Right lung (tissue), 10 donors: ENCODE measurements at places on chromosomes 7 and 10.

DNA sequence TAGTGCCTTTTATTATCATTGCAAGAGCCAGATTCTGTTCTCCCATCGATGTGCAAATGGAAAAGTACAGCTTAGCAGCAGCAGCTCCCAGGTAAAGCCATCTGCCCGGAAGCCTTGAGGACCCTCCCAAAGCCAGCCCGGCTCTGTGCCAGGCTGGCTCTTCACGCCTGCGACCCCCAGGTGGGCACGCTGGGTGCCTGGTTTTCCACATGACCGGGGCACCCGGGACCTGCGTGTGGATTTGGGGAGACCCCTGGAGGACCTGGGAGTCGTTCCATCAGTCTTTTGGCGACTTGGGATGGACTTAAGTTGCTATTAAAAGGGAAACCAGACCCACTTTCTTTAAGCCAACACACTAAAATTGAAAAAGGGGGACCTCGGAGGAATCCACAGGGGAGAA lies 196.5 kb downstream of the ZNF438 start:
- no peak for DNase-seq

GRCh38 chr10:31399631-31400030 lies 80.6 kb downstream of the ZEB1 start:
- DNase-seq: no peak

DNA sequence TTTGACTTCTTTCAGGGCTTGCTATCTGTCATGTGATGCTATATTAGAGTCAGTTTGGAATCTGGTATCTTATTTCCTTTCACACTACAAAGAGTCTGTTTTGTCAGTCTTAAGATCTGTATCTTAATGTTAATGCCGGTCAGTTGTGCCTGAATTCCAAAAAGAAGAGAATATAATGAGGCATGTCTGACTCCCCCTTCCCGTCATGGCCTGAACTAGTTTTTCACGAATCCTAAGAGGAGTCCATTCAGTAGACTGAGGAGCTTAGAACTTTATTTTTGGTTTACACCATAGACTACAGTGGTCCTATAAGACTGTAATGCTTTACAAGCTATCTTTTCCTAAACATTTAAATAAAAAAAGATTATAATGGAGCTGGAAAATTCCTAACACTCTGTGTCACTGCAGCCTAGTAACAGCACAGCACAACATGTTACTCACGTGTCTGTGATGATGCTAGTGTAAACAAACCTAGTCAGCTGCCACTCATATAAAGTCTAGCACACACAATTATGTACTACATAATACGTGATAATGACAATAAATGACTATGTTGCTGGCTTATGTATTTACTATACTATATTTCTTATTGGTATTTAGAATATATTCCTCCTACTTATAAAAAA lies 50.6 kb downstream of the VPS41 start:
- DNase-seq: no peak

- DNase-seq: no peak
Observed at GRCh38 chr7:95686109-95686508, 86.2 kb upstream of the DYNC1I1 start.

- no peak for DNase-seq
Observed at GRCh38 chr7:112366886-112367285, 83.4 kb upstream of the IFRD1 start.

DNA sequence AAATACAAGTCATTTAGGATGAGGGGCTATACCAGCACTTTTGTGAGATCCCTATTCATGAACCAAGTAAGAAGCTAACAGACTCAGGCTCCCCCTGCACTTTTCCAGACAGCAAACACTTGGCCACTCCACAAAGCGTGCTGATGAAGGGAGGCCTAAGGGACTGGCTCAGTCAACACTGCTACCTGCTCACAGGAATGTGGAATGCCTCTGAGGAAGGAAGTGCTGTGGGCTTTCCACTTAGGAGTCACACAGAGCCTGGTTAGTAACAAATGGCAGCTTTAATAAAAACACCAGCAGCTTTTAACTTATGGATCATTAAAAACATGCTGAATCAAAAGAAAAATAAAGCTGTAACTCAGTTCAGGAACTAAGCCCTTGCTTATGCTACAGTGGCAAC lies 15.0 kb downstream of the UROS start:
- DNase-seq: no peak

GRCh38 chr7:29173458-29173857 lies 21.1 kb upstream of the CHN2 start:
- no peak for DNase-seq

- no peak for DNase-seq
Observed at GRCh38 chr7:74176555-74176954, 2.4 kb downstream of the EIF4H start.

GRCh38 chr7:106071356-106071998 lies 40.6 kb downstream of the SYPL1 start:
- peak; percentile 45 for DNase-seq

- no peak for DNase-seq
Observed at GRCh38 chr7:46390042-46390441, 469.0 kb upstream of the IGFBP3 start.

GRCh38 chr10:96696845-96697425 lies 23.4 kb downstream of the PIK3AP1 start:
- DNase-seq: no peak

GRCh38 chr7:100430493-100431285 lies 1.1 kb downstream of the MEPCE start:
- DNase-seq: no peak

- DNase-seq: peak; percentile 85
Observed at GRCh38 chr10:80498833-80499741, 38.6 kb upstream of the SH2D4B start.

DNA sequence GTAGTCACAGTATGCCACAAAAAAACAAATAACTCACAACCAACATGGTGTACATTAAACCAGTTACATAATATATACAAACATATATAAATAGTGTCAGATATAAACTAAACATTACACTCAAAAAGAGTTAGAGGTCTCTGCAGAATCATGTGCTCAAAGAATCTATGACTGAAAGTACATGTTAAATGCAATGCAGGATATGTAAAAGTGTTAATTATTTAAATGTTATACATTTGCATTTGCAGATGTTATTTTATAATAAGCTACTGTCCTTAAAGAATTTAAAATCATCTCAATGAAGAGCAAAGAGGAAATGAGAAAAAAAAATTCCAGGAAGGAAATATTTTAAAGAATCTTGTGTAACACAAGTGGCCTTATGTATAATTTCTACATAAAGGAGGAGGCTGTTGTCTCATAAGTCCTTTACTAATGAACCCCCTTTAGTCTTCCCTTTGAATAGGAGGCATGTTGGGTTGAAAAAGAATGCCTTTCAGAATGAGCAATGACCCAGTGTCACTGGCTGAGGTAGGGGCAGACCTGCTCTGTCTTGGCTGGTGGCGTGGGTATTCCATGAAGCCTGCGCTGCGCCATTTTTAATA lies 148.9 kb downstream of the ITGA8 start:
- no peak for DNase-seq

- DNase-seq: no peak
Observed at GRCh38 chr10:89389254-89389653, 3.2 kb upstream of the IFIT1 start.

GRCh38 chr7:131249003-131249402 lies 78.7 kb upstream of the MKLN1 start:
- DNase-seq: no peak

DNA sequence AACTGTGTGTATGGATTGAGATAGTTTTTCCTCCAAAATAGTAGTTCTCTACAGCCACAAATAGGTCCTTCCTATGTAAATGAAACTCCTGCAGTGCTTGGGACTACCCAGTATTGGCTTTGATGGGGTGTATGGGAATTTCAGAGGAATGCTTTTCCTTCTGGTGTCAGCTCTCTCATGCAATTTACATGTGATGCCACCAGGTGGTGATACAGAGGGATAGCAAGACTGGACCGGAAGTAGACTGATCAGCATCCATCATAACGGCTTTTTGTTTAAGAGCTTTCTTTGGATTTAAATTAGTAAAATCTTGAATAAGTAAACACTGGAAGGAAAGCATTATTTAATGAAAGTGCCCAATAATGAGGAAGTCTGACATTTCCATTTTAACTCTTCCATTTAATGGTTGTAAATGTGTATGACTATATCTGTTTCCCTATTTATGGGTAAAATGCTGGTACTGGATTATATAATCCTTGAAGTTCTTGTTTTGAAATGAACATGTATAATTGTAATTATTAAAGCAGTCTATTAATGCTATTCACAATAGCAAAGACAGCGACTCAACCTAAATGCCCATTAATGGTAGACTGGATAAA lies 22.7 kb downstream of the DYNC1I1 start:
- no peak for DNase-seq
